NK-92 treated with Interleukin-12 subunit alpha and Interleukin-12 subunit beta, amount 100 ng/mL, for 24 hours (cell line): ENCODE measurements at places on chromosomes 16 and 17.
A peak's percentile ranks its signal among the peaks of the same experiment; 100 is the strongest.

DNA sequence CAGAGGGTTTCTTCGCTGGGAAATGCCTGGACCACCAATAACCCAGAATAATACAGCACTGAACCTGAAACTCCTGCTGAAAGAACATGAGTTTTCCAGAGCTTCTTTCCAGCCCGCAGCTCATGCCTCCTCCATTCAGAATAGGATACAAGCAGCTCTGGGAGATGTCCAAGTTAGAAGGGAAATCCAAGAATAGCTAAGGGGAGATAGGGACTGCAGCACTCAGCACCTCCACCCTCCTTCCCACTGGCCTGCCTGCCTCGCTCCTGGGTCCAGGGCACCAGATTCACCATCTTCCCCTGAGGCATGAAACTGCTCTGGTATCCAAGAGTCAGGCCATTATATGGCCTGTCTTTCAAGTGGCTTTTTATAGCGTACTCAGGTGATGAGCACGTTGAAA lies 4.1 kb downstream of the KRT31 start:
- no peak for DNase-seq

DNA sequence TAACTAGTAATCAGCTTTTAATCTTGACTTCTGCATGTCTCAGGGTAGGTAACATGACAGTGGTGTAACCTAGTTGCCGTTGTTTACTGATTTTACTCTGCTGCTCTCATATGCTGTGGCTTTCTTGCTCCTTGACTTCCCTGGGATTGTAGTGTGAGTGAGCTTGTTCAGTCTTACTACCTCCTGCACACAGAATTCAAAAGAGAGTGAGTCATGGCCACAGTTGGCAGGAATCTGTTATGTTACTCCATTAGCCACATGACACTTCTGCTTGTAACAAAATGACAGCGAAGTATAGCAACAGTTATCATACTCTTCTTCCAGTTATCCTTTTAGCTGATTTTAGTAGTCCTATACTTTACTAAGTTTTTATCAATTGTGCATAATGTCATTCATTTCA lies 18.8 kb downstream of the TNRC6A start:
- no peak for DNase-seq

DNA sequence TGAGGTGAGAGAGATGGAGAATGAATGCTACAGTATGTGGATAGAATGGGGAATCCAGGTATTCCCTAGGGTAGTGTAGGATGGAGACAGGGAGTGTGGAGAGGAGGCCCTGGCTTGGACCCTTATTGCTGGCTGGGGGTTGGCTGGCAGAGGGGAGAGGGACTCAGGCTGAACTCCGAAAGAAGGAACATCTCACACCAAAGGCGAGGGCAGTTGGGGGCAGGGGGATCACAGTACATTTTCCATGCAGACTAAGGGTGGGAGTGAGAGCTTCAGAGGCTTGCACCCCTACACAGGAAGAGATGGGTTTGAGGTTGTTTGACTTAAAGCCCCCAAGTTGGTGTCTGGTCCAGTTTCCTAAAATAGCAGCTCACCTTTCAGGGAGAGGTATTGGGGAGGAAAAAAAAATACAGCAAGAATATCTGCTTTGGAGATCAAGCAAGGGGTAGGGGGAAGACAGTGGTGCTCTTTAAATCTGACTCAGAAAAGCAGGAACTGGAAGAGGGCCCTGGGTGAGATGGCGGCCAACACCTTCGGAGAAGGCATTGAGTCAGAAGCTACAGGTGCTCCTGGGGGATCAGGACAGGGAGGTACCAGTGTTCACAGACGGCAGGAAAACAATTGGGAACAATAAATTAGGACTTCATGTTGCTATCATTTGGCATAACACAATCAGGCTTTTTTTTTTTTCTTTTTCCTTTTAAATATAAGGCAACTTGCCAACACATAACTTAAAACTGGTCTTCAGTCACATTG lies 12.4 kb downstream of the TRAF4 start:
- no peak for DNase-seq

GRCh38 chr16:83137326-83137781 lies 510.6 kb downstream of the CDH13 start:
- no peak for DNase-seq

- no peak for DNase-seq
These were observed 6.8 kb downstream of the PIEZO1 start for GRCh38 chr16:88778271-88778525.

GRCh38 chr16:49635009-49635350 lies 220.9 kb downstream of the ZNF423 start:
- DNase-seq = no peak

- DNase-seq = peak; percentile 52
These were observed 17.5 kb downstream of the COG7 start for GRCh38 chr16:23435500-23435899.

- DNase-seq = no peak
These were observed 105.3 kb downstream of the VPS53 start for GRCh38 chr17:609232-609810.

- DNase-seq = no peak
These were observed 30.0 kb upstream of the CLEC18A start for GRCh38 chr16:69921127-69921526.

DNA sequence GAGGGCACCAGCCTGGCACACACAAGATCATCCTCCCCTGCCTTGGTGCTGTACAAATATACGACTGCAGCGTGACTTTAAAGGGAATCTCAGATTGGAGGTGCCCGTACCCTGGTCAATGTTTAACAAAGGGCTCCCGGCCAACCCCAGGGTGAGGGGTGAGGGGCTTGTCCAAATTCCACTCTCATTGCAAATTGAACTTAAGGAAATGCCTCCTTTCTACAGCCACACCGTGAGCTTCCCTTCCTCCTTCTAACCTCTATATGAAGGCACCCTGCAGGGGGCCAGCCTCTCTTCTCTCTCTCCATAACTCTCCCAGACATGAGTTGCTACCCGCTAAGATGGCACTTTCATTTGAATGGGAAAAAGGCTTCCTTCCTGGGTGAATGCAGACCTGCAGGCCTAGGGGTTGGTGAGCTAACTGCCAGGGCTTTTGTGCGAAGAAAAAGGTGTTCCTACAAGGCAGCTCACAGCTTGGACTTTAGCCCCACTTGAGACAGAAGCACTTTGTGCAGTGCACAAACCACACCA lies 76.6 kb downstream of the IRF8 start:
- DNase-seq = no peak

- DNase-seq = no peak
These were observed 20.5 kb downstream of the SLC7A6 start for GRCh38 chr16:68284847-68285246.

- DNase-seq = no peak
These were observed 44.4 kb upstream of the ZFHX3 start for GRCh38 chr16:73092236-73092781.

DNA sequence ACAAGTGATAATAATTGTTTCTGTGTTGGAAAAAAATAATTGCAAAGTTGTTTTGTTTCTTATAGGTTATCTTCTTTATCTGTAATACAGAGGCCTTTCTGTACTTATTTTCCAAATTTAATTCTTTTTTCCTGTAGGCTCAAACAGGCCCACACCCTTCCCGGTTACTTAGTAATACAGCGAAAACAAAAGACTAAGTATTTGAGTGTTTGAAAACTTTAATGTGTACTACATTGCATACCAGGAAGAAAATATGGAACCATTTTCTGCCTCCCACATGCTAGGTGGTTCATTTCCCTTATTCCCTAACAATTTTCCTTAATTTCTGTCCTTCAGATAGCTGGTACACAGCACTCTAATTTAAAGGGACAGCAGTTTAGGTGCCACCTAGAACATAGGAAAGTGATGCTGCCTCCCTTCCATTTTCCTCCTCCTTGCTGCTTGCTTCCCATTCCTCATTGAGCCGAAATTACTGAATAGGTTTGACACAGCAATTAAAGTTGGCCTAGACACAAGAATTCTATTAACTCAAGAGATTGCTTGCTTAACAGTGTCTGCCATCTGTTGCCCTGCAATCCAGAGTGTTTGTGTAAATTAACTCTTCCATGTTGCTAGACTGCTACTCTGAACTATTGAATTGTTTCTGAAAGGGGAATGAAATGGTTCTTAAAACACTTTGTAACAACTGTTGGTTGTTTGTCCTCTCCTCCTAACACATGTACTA lies 24.2 kb downstream of the CYB5B start:
- no peak for DNase-seq

- peak; percentile 4 for DNase-seq
These were observed 38.3 kb downstream of the ABCC12 start for GRCh38 chr16:48117217-48118105.
